ENCODE measurements at places on chromosomes 5 and 9.

DNA sequence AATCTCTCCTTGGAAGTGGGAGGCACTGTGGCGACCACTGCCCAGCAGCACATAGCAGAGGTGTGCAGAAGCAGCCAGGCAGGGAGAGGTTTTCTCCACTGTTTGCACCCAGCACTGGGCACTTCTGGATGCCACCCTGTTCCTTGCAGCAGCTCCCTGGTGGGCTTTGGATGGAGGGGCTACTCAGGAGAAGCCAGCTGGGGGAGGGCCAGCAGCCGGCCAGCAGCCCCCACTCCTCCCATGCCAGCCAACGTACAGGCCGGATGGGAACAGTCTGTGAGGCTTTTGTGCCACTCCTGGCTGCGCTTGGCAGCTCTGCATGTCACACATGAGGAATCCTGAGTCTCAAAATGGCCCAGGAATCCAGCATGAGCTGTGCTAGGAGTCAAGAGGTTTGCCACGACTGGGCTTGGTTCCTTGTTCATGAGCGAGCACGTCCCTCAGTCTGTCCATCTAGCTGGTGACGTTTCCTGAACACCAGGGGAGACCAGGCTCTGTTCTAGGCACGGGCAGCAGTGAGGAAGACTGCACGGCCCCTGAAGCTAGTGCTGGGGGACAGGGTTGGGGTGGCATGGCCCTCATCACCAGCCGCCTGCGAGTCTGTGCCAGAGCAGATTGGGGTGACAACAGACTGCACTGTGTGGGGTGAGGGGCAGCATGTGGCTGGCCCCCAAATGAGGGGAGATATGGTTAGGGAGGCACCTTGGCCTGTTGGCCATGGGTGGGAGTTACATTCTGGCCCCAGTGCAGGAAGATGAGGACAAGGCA, 10.1 kb downstream of the PHF2 start:
- DNase-seq, result no peak

DNA sequence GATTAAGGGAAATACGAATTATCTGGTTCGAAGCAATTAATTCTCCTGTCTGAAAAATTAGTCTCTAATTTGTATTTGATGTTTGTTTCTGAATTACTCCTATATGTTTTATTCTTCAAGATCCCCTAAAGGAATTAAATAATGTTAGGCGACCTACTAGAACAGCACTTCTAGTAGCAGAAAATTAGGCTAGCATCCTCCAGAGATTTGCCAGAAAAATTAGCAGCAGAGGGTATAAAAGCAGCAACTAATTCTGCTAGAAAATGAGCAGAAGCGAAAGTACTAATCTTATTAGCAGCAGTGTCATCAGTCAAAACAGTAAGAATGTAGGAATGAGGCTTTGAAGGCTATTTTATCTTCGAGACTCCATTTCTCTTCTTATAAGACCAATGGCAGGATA, 114.3 kb upstream of the PJA2 start:
- no peak for DNase-seq

DNA sequence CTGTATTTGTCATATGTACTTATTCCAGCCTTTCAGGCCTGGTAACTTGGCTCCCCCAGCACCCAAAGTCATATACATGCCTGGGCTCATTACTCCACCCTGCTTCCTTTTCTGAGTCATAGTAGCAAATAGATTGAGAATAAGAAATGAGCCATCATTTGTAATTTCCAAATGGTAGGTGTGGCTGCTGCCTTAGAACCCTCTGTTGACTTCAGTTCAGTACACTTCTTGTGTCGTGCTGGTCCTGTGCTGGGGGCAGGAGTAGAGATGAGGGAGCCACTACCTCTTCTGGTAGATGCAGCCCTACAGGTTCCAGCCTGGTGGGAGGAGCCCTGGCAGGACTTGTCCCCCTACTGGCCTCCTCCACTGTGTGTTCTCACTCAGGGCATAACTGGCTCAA, 11.1 kb downstream of the GM2A start:
- no peak for DNase-seq

GRCh38 chr9:21815643-21816042, 13.2 kb downstream of the MTAP start:
- no peak for DNase-seq

DNA sequence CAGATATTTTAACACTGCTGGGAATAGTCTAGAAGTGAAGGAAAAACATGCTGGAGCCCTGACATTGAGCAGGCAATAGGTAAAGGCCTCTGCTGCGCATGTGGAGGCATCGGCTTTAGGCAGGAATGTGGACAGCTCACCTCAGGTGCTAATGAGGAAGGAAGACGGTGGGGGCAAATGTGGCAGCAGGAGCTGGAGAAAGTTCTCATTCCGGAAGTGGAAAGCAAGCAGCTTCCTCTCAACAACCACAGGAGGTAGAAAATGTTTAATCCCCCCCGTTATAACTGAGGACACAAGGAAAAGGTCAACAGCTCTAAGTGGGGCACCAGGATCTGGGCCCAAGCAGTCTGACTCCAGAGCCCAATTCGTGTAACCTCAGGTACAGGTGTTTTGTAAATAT, 7.6 kb upstream of the RPS14 start:
- no peak for DNase-seq

- no peak for DNase-seq
These were observed 1081.6 kb upstream of the ACO1 start for GRCh38 chr9:31302620-31303418.

DNA sequence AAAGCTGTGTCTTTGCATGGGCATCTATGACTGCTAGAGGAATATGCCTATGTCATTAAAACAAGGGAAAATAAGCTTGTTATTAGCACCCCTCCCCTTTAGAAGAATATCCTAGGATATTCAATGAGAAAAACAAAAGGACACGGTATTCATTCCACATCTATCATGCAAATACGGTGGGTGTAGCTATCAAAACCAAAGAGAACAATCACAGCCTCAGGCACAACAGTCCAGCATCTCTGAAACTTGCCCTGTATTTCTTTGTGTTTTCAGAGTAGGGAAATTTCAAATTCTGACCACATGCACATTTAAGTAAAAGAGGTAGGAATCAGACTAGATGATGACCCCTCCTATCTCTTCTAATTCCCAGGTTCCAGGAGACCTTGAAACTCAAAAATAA, 209.9 kb downstream of the EFNA5 start:
- DNase-seq, result no peak

DNA sequence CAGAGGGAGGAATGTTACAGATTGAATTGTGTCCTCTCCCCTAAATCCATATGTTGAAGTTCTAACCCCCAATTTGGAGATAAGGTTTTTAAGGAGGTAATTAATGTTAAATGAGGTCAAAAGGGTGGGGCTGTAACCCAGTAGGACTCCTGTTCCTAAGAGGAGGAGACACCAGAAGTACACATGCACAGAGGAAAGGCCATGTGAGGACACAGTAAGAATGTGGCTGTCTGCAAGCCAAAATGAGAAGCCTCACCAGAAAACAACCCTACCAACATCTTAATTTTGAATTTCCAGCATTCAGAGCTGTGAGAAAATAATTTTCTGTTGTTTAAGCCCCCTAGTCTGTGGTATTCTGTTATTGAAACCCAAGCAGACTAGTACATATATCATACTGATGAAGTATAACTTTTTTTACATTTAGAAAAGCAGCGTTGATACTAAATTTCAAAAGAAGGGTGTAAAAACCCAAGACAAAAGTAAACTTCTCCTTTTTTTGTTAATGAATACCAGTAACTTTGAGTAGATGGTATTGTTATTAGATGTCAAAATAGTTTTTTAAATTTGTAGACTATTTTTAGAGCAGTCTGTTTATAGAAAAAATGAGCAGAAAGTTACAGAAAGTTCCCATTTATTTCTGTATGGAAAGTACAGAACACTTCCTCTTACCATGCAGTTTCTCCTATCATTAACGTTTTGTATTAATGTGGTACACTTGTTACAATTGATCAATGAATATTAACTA, 25.1 kb downstream of the RNF180 start:
- no peak for DNase-seq

DNA sequence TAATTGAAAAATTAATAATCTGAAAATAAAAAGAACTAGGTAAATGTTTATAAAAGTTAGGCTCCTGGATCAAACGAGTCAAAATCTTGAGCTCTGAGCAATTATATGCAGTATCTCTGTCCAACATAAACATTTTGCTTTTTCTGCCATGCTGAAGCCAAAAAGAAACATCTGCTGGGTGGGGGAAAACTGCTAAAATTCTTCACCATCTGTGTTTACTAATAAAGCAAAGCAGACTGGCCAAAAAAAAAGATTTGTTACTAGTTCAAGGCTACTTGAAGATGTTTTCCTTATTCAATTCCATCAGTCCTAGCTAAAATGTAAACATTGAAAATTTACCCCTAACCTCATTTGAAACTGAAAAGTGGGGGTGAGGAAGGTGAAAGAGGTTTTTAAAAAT, 29.7 kb downstream of the GTF3C4 start:
- no peak for DNase-seq

- no peak for DNase-seq
These were observed 49.5 kb upstream of the COL15A1 start for GRCh38 chr9:98894171-98894570.

- no peak for DNase-seq
These were observed 1471.8 kb upstream of the NUDT12 start for GRCh38 chr5:105034401-105034763.

DNA sequence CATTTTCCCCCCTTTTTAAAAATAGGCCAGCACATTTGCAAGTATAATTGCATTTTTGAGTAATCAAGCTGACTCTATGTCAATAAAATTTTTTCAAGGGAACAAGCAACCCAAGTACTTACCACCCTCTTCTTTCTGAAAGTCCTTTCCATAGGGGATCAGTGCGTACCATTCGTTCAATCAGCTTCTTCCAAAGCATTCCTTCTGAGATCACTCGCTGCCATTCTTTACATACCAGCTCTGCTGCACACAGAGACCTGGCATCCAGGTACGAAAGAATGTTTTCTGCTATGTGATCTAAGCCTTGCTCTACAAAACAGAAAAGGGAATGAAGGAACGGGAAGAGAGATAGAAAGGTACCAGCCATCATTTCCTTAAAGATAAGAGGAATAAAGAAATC, 106.6 kb downstream of the FBXW11 start:
- no peak for DNase-seq

DNA sequence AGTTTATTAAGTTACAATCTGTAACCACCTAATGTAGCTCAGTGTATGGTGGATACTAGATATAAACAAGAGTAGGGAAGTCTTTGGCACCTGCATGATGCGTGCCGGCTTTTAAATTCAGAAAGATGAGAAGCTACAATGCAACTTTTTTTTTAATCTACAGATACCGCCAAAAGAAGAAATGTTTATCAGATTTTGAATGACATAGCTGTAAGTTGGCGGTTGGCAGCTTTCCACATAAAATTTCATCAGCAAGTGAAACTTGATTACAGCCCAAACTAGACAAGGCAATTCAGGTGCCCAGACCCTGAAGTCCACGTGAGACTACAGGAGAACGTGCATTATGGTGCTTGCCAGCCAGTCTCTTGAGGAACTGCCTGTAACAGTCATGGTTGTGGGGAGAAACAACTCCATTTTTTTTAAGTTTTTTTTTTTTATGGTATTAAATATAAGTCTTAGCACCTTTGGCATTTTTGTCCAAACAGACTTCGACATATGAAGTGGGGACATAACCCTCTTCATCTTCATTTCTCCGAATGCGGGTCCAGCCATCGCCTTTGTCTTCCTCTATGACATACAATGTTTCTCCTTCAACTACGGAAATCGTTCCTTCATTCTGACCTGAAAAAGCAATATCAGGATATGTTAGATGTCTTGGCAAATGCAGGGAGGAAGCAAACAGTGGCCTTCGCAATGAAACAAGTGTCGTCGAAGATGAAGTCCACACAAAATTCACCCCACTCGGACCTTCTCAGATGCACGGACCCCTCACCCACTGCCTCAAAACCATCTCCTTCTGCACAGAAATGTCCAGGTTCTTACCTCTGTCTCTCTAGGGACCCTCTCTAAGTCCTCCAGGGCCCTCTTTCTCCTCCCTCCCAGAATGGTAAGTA, 60.4 kb downstream of the USP20 start:
- no peak for DNase-seq

DNA sequence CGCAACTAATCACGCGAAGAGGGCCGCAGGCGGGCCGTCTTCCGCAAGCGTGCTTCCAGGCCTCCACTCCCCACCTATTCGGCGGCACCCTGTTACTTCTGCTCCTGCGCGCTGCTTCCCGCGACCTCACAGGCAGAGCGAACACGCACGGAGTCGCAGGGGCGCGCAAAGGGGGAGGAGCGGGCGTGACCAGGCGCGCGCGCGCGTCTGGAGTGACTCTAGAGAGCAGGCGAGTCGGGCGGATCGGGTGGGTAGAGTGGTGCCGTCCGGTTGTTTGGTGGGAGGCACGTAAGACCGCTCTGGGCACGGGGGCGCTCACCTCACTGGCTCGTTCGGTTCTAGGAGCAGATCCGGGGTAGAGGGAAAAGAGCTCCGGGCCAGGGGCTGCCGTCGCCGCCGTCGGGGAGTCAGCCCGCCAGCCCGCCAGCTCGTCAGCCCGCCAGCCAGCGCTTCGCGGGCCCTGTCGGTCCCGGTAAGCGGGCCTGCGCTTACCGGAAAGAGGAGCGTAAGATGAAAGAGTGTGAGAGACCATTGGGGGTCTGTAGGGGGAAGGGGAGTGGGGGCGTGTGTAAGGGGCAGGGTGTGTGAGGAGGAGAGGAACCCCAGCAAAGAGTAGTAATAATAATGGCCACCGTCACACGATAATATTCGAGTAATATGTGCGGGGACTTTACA, at the start of gene CNOT8:
CNOT8 (plus strand) TSS at position 331 of the 675 bp plus-strand sequence. CDS start 4,652 bp downstream, outside the sequence.
- peak; percentile 97 for DNase-seq

GRCh38 chr9:129224618-129225489, 46.8 kb upstream of the IER5L start:
- no peak for DNase-seq

DNA sequence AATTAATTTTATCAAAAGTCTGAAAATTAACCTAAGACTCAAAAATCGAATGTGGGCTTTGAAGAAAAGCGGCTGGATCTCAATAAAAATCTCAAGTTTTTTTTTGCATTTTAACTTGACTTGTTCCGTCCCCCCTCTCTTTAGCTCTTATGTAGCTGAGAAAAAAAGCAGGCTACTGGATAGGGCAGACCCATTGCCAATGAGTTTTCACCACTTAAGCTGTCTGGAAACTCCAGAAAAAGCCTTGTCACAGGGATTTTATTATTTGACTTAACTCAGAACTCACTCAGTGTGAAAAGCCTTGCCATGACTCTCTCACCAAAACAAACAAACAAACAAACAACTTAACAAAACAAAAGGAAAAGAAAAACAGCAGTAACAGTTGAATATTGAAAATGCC, 247.4 kb downstream of the CDH9 start:
- DNase-seq, result no peak

- no peak for DNase-seq
These were observed 86.0 kb upstream of the NR5A1 start for GRCh38 chr9:124593200-124593599.

DNA sequence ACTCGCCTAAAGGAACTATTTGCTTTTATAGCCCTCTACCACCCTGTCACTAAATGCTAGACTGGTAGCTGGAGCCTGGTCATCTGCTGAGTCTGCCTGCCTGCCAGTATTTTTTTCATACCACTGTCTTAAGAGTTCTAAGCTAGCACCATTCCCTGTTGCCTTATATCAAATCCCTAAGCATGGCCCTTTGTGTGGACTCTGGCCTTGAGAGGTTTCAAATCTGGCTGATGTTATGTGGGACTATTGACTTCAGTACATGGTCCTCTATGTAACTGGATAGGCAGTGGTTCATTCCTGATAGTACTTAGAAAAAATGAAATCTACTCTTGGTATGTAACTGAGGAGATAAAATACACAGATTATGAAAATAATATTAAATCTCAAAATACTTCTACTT, 103.5 kb downstream of the PLCXD3 start:
- DNase-seq, result no peak

Data from activated B cell treated with CpG ODN at 0.5 μM for 24 hours (primary cell).